ENCODE measurements at places on chromosomes 6 and 20.

GRCh38 chr6:2543321-2543720 lies 207.4 kb downstream of the MYLK4 start:
- no peak for DNase-seq

DNA sequence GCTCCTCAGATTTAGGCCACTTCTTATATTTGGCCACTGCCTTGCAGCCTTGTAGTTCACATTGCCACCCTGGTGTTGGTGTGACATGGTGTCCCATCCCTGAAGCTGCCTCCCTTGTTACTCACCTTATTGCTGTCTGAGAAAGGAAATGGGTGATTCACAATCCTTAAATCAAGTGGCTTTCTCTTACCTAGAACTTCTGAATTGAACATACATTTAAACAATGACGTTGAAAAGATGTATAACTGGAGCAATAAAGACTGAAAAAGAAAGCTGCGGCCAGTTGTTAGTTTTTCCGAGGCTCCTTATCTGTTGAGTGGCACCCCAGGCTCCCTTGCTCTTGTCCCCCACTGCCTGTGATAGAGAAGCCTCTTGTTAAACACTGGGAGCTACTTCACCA lies 28.8 kb upstream of the GNRH2 start:
- no peak for DNase-seq

GRCh38 chr20:36881331-36881730 lies 5.4 kb downstream of the TLDC2 start:
- DNase-seq = no peak

GRCh38 chr6:132790450-132790849 lies 8.0 kb downstream of the SLC18B1 start:
- DNase-seq = no peak

DNA sequence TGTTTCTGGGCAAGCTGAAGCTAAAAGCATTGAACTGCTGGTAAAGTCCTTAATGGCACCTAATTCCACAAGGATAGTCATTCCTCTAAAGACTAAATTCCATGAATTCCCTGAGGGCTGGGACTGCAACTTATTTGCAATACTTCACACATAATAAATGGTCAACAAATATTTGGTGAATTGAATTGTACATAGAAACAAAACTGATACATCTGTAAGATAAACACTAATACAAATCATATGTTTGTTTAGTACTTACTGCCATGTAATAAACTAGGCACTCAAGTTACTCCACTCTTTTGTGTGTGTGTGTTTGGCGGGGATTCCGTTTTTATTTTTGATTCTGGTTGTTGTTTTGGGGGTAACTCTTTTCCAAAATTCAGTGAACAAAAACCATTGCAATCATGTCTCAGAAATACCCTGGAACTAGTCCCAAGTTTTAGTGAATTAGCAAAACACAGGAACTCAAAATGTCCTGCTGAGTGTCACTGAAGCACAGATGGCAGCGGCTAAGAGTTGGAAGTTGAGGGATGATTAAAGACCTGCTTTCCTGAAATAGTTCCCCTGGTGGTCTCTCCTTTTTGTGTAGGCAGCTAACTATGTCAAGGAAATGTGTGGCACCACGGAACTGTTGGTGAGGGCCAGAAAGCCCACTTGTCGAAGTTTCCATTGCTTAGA lies 74.8 kb upstream of the SNRPB2 start:
- no peak for DNase-seq

DNA sequence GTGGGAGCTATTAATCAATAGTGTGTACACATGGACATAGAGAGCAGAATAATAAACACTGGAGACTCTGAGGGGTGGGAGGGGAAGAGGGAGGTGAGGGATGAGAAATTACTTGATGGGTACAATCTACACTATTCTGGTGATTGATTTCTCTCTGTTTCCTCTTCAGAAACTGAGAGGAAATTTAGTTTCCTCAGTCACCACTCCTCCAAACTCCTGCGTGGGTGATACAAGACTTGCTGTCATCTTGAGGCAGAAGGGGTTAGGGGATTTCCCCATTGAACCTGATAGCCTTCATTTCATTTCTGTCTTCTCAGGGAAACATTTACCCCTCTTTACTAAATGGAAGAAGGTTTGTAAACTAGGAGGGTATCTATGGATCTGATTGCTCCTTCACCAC lies 84.3 kb upstream of the ESR1 start:
- peak; percentile 9 for DNase-seq

DNA sequence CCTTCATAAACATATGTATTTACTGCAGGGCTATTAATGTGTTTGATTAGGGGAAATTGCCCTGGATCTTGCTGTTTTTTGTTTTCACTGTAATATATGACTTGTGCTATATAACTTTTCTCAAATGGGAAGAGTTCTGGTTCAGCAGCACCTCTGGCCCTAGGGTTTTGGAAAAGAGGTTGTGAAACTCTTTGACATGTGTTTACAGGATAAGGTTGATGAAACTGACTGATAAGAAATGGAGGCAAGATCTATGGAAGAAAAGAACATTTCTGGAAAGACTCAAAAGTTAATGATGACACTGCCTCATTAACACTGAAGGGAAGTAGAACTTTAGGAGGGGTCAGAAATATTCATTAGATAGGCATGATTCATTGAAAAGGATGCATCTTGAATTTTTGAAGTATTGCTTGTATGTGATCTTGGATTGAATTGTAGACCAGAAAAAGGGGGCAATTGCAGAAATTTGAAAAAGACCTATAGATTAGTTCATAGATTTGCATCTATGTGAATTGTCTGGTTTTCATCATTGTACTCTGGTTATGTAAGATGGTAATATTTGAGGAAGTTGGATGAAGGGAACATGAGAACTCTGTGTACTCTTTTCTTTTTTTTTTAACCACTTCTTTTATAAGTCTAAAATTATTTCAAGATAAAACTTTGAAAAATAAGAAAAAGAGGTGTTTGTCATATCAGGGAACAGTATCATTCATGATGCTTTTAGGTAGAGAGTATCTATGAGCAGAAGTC lies 54.0 kb downstream of the UTRN start:
- DNase-seq = no peak

- DNase-seq = no peak
Measured at GRCh38 chr6:135233686-135234491, 52.8 kb downstream of the MYB start.

DNA sequence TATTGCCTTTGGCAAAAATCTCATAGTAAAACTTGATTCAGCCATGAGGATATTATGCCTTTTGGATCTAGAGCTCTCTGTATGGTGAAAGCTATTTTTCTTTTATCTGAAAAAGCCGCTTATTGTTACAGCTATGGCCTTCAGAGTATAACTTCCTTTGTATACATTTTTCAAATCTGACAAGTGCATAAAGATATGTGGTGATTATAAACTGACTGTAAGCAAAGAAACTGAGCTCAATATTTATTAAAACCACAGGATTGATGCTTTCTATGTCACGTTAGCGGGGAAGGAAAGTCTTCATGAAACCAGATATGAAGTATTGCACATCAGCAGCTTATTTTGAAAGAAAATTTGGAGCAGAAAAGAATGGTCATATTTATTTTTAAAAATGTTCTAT lies 151.8 kb downstream of the THEMIS start:
- no peak for DNase-seq

- no peak for DNase-seq
Measured at GRCh38 chr6:39231521-39232243, 2.4 kb upstream of the KCNK5 start.

- no peak for DNase-seq
Measured at GRCh38 chr6:3627501-3627900, 124.0 kb downstream of the PXDC1 start.

GRCh38 chr6:160971171-160971570 lies 20.4 kb upstream of the MAP3K4 start:
- DNase-seq = no peak

- DNase-seq = no peak
Measured at GRCh38 chr6:30643656-30644055, 3.3 kb upstream of the C6orf136 start.

GRCh38 chr20:25632940-25633790 lies 9.4 kb upstream of the NANP start:
- DNase-seq = no peak

GRCh38 chr6:108068618-108069017 lies 5.9 kb downstream of the OSTM1 start:
- peak; percentile 28 for DNase-seq

- DNase-seq = no peak
Measured at GRCh38 chr20:10404023-10404628, 29.9 kb downstream of the MKKS start.

DNA sequence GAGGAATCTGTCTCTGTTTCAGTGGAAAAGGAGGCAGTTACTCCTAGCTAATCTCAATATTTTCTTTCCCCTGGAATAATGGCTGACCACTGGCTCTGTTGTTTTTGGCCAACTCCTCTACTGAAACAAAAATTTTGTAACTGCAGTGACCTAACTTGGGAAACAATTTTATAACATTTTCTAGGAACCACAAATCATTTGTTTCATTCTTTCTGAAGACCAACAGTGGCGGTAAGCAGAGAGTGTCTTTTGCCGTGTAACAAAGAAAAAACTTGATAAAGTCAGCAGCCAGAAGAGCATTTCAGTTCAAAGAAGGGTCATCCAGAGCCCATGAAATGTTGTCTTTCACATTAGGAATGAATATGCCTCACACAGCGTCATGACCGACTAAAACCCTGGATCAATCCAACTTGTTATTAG lies 11.8 kb upstream of the BFSP1 start:
- DNase-seq = no peak

DNA sequence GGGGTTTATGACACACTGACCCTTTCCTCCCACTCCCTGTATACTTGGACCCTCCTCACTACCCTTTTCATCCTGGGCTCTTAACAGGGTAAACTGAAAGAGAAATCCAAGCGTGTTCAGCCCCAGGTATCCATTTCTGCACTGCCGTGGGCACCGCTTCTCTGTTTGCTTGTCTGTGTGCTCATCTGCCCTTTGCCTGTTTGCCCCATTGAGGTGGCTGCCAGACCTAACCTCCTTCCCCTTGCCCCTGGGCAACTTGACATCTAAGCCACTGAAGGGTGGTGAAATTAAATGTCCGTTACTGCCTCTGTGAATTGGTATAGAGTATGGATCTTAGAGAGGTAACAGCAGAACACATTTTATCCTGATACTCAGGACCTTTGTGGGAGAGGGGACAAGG lies 38.7 kb downstream of the ACSS2 start:
- no peak for DNase-seq

DNA sequence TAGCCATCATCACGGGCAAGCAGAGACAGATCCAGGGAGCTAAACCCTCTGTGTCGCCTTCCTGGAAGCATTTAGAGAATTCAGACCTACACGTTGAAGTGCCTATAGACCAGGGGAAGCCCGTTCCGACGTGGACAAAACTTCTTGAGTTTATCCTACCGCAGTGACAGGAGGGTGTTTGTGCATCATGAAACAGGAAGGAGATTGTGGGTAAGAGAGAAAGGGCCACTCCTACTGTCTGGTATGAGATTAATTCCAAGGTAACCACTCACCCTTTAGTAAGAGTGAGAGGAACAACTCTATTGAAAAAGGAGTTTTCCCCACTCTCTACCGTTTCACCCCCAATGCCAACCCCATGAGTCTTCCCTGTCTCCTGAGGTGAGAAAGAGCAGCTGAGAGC lies 133.7 kb downstream of the TFAP2C start:
- no peak for DNase-seq

DNA sequence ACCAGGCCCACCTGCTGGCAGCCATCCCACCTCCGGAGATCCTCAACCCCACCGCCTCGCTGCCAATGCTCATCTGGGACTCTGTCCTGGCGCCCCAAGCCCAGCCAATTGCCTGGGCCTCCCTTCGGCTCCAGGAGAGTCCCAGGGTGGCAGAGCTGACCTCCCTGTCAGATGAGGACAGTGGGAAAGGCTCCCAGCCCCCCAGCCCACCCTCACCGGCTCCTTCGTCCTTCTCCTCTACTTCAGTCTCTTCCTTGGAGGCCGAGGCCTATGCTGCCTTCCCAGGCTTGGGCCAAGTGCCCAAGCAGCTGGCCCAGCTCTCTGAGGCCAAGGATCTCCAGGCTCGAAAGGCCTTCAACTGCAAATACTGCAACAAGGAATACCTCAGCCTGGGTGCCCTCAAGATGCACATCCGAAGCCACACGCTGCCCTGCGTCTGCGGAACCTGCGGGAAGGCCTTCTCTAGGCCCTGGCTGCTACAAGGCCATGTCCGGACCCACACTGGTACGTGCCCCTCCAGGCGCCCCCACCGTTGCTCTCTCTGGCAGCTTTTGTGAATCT lies 1.1 kb downstream of the SNAI1 start:
- no peak for DNase-seq

DNA sequence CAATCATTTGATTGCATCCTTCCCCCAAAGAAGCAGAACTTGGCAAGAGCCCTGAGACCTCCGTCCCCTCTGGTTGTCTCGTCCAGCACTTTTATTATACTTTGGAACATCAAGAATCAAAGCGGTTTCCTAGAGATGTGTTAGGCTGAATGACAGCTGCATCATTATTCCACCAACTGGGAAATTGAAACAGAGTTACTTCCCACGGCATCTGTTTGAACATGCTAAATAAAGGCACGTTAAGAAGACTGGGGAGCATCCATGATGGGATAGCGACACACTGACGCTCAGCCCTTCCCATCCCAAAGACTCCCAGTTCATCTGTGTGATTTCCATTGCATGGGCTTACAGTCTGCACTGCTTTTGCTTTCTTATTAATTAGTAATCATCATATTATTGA lies 147.8 kb downstream of the TBC1D7 start:
- DNase-seq = no peak

DNA sequence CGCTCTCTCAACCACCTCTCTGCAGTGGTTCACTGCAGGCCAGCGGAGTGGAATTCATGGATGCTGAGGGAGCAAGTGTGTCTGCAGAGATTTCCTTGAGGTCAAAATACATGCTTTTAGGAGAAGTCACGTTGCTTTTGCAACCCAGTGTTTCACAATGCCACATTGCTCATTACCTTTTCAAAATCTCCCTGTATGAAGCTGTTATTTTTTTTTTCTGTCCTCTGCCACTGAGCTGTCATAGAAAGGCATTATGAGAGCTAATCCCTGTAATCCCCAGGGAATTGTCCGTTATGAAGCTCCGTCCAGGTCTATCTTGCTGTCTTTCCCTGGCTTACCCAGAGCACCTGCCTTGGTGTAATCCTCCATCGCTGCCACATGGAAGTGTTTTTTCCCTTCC lies 60.5 kb upstream of the SLC22A23 start:
- DNase-seq = no peak

Data from CD4-positive, alpha-beta T cell treated with Interleukin-6 at 100 ng/mL for 8 hours (primary cell).